Caki2 (cell line): ENCODE measurements at places on chromosomes 6 and 20. TPM values are rescaled to one million over a fixed set of nuclear protein-coding genes. Genes with fewer than 3 reads are reported as not detected.
A peak's percentile ranks its signal among the peaks of the same experiment; 100 is the strongest.

DNA sequence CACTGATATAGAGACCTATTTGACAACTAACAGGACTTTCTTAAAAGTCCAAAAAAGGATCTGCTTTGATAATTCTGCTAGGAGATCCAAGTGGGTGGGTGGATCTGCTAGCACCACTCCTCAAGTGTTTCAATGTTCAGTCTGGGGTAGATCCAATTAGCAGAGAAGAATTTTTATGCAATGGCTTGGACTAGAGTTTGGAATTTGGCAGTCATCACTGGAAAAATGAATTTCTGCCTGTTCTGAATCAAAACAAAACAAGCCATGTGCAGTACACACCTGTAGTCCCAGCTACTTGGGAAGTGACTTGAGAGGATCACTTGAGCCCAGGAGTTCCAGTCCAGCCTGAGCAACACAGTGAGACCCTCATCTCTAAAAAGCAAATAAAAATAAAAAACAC, 12.6 kb upstream of the GNMT start:
- no peak for DNase-seq

RIPPLY2 gene
- not detected in 2 replicates for total RNA-seq

- no peak for DNase-seq
These were observed 5.0 kb upstream of the PDRG1 start for GRCh38 chr20:31956556-31957526.

DNA sequence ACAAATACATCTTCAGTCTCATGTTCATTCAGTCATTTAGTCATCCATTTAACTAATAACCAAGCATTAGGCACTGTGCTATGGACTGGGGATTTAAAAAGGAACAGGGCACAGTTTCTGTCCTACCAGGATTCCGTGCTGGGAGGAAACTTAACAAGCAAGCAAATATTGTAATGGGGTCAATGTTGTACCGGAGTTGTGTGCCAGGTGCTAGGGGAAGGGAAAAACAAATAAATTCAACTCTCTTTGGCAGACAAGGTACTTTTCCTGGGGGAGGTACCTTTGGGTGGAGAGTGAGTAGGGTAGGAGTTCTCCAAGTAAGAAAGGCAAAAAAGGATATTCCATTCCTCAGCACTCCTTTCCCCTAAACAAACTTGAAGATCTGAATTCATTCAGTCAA, 90.3 kb downstream of the OLIG3 start:
- DNase-seq = no peak

DNA sequence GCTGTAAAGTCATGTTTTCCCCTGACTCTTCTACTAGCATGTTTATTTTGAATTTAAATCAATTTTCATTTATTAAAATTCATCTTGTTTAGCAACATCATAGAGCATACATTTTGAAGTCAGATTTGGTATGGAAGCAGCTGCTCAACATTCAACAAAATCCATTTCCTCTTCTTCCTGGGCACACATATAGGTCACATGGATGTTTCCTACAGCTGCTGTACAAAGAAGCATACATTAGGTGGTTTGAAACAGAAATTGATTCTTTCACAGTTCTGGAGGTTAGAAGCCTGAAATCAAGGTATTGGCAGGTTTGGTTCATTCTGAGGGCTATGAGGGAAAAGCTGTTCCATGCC, 495.2 kb downstream of the RFPL4B start:
- DNase-seq = no peak

GRCh38 chr6:46042355-46042999, 26.8 kb upstream of the CLIC5 start:
- DNase-seq = peak; percentile 30

- DNase-seq = no peak
These were observed 354.2 kb upstream of the SULF2 start for GRCh38 chr20:48139262-48140041.

DNA sequence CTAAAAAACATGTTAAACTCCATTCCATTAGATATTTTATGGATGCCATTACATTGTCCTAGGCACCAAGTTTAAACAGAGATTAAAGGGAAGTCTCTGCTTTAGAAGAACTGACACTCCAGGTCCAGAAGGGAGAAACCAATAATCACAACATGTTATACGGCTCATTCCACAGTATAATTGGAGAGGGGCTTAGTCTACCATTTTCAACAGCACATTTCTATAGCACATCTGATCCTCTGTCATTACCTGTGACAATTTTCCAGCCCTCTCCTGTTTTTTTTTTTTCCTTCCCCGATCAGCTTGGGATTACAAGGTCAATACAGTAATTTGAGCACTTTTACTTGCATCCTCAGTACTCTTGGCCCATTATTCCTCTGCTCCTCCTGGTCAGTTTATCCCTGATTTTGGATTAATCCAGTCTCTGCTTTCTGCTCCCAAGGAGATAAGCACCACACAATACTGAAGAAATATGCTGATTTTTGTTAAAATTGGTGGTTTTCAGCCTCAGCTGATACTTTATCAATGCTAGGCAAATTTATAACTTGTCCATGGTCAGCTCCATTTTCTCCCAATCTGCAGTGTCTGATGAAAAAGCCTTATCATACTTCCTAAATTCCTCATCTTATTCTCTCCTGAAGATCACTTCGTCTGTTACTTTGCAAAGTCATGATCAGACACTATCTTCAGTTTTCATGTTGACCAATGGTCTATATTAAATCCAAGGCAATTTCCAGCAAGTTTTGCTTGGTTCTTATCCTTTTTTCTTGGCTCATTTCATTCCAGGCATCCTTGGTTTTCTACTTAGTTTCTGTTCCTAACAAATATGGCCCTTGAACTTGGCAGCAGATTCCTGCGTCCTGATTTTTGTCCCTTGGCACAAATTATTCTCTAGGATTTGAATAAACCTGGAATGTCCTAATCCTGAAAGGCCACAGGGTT, 30.8 kb upstream of the SYNCRIP start:
- DNase-seq = no peak

DNA sequence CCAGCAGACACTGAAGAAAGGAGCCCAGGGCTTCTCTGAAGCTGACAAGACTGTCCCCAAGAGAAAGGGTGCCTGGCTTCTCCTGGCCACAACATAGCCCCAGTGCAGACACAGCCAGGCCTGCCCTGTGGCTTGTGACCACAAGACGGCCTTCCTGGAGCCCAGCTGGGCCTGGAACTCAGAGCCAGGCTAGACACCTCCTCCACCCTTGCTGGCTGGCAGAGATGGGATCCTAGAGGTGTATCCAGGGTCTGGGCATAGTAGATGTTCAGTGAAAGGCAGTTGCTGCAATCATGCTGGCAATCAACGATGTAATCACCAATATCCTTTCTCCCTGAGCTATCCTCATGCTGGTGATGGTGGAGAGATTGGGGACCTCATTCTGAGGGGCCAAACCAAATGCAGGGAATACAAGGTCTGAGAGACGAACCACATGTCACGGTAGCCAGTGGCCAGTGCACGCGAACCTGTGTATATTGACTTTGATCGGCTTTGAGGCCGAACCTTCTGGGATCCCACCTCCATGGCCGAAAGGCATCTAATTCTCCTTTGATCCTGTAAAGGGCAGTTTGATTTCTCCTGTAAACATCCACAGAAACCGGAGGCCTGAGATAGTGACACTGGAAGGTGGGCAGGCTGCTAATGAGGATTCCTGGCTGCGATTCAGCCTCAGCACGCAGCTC, 115.2 kb downstream of the PSMB1 start:
- DNase-seq = no peak

RARS2 gene
- total RNA-seq = 29.8 and 56.1 TPM in 2 replicates

NHLRC1 gene
- total RNA-seq = 1.1 and 2.5 TPM in 2 replicates

DNA sequence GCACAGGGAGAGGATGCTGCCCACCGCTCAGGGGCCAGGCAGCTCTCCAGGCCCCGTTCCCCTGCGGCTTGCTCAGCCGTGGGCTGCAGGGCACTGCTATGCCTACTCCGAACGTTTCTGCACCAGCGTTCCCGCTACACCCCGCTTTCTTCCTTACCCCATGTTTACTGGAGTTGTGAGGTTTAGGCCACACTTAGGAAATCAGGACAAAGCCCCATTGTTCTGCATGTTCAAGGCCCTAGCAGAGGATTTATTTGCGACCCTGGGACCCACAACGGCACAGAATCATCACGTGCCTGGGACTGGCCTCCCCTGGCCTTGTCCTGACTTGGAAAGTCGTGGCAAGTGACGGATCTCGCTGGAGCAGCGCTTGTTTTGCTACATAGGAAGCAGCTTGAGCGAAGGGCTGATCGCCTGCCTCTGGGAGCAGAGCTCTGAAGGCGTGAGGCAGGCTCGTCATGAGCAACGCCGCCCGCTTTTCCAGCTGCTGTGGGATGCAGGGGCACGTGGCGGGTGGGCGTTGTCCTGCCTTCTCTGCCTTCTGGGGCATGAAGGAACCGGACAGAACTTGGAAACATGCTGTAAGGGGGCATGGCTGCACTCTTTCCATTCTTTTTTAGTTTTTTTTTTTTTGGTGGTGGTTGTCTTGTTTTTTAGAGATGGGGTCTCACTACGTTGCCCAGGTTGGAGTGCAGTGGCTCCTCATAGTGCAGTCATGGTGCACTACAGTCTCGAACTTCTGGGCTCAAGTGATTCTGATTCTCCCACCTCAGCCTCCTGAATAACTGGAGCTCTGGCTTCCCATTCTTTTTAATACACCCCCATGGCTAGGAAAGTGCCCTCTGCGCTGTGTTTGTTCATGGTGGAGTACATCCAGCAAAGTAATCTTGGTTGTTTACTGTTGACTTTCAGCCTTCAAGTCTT, 14.6 kb upstream of the TMEM181 start:
- no peak for DNase-seq

DNA sequence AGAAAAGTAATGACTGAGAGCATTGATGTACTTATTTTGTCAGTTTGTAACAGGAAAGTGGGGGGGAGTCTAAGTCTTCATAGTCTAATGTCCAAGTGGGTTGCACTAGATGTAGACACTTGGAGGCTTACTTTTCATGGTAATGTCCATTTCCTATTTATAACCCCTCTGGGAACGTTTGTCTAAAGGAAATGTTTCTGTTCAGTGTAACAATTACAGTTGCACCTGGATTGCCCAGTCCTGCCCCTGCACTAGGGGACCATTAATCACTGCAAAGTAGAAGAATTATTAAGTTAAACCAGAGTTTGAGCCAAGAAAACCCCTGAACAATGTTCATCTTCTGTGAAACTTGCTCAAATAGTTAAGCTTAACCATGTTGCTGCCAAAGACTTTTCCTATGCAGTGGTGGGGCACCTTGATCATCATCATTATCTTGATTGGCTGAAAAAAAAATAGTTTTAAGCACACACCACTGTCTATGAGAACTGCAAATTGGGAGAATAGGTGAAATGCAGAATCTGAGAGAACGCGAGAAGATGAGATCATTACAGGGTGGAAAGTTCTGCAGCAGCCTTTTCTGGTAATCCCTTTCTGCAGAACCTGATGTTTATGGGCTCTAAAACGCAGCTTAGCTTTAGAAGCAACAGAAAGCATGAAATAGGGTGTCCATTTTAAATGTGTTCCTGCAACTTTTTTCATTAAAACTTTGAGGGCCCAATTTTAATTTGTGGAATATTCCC, 106.0 kb downstream of the ZNF217 start:
- DNase-seq = no peak

DNA sequence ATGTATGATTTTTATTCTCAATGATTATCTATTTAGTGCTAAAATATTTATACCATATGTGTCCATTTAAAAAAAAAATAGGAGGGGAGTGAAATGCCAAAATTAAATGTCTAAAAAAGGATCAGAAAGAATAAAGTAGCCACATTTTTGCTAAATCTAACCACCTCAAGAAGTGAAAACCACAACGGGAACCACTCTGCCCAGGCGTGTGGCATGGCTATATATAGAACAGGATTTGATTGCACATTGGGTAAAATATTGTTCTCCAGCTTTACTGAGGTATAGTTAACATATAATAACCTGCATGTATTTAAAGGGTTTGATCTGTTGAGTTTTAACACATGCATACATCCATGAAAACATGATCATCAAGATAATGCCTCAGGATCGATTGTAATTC, 19.0 kb upstream of the AFDN start:
- DNase-seq = no peak

GRCh38 chr20:63000958-63001357, 5.8 kb downstream of the BHLHE23 start:
- no peak for DNase-seq

- DNase-seq = no peak
These were observed 130.8 kb downstream of the SCAF8 start for GRCh38 chr6:154864066-154864430.

CST5 gene
- not detected in 2 replicates for total RNA-seq

GRCh38 chr20:36084897-36085613, 69.5 kb upstream of the EPB41L1 start:
- DNase-seq = peak; percentile 93

- no peak for DNase-seq
These were observed 115.6 kb downstream of the MYB start for GRCh38 chr6:135296715-135297114.

DNA sequence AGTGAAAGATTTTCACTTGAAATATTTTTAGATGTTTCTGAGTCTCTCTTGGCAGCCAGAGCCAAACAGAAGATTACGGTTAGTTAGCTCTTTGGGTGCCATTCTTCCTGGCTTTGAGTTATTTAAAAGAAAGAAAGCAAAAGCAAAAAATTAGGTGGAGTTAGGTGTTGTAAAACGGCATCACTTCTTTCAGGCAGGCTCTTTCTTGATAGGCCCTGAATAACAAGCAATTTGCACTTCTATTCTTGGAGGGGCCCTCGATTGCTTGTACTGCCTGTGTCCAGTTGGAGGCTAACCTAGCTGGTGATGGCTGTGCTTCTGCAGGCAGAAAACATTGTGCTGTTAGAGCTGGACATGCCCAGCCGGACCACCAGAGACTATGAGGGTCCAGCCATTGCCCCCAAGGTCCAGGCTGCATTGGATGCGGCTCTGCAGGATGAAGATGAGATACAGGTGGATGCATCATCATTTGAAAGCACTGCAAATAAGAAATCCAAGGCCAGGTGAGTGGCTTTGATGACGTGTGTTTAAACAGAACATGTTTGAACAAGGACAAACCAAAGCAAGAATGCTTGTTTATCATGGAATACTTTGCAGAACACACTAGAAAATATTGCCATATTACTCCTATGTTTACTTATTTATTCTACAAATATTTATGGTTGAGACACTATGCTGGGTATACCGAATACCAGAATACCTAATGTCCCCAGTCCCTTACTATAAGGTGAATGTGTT, 28.1 kb upstream of the ASXL1 start:
- no peak for DNase-seq

DNA sequence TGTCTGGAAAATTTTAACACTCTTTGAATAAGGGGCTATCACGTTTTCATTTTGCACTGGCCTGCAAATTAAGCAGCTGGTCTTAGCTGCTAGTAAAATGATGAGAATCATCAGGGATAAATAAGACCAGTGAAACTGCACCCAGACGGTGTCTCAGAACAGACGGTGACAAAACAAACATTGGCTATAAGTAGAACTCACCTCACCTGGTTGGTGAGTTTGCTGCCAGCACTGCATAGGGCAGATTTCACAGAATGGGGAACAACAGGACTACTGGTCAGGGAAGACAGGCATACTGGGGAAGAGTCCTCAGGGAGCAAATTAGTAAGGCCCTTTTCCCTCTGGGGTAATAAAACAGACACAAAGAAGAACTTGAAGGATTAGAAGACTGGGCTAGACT, 175.9 kb upstream of the CITED2 start:
- no peak for DNase-seq

GRCh38 chr6:107515955-107516354, 26.0 kb downstream of the SOBP start:
- DNase-seq = no peak
